ENCODE measurements at places on chromosomes 12 and 14. TPM values are rescaled to one million over a fixed set of nuclear protein-coding genes. Genes with fewer than 3 reads are reported as not detected.

DNA sequence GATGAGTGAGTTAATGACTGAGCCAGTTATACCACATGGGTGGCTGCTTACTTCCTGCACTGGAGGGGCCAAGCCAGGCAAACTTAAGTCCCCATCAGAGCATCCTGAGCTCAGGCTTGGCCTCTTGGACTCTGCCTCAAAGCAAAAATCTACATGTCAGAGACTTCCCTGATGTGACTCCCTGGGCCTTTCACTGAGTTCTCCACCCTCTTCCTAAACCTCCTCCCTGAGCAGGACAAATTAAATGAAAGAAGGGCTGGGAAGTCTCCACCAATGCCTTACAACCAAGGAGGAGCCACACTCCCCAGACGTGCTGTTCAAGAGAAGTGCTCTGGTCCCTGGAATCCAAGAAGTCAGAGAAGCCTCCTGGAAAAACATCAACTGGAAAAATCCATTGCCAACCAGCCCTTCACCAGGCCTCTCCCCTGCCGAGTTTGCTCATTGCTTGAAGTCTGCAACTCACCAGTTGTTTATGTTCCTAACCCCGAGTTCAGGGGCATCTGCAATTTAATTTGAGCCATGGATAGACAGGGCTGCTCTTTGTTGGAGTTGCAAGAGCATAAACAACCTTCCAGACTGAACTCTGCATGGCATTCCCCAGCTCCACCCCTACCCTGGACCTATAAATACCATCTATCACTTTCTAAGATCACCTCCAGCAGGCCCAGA, 160.5 kb downstream of the ANO2 start:
- no peaks in the 10 kb centered on the region for H3K27me3 ChIP-seq
- no peaks in the 10 kb centered on the region for H3K36me3 ChIP-seq
- H3K27ac ChIP-seq, result no peak overlapping the region

Gene IFI27L1
- 3.9 TPM for total RNA-seq

Gene KLRD1
- total RNA-seq, result 0.03 TPM

DNA sequence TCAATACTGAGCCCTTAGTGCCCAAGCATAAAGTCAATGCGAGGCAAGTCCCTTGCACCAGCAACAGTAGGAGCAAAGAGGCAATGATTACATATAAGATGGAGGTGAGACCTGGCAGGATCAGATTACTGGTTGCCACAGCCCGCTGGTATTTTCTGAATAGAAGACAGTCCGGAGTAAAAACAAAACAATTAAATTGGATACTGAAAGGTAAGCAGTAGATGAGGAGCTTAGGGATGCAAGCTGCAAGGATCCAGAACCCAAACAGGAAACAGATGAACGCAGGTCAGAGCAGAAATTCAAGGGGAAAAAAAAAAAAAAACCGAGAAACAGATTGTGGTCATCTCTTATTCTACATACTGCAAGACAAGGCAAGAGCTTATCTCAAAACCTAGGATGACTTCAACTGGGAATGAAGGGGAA, 119.6 kb downstream of the MED13L start:
- H3K27me3 ChIP-seq, result no peaks in the 10 kb centered on the region
- DNase-seq, result peak; percentile 53

- no peak for DNase-seq
- H3K4me1 ChIP-seq, result peaks cover 4% of the 10 kb centered on the region
- no peaks in the 10 kb centered on the region for H3K36me3 ChIP-seq
- H3K27ac ChIP-seq, result no peak overlapping the region
Measured at GRCh38 chr12:108430245-108430644, 84.8 kb upstream of the FICD start.

Gene SLC48A1
- 9.0 TPM for total RNA-seq

DNA sequence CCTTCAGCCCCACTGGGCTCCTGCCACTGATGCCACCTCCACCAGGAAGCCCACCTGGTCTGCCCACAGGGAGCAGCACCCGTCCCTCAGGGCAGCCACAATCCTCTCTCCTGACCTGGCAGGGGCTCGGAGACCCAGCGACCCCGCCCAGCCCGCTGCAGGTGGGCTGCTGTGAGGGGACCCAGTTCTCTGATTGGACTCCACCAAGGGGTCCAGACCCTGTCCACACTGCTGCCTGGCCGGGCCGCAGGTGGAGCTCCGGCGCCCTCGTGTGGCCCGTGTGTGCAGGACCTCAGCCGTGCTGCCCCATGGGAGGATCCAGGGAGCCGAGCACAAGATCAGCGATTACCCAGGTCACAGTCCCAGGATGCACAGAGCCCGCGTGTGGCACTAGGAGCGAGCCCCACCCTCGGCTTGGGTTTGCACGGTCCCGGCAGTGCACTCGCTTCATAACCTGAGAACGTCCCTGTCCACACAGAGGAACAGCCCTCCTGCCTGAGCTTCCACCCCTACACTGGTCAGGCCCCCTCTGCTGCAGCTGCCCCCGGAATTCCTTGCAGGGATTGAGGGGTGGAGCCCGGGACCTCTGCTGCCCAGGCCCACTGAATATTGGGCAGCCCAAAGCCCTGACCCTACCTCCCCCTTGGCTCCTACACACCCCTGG, 35.4 kb upstream of the TMEM179 start:
- no peaks in the 10 kb centered on the region for H3K36me3 ChIP-seq
- H3K4me1 ChIP-seq, result no peaks in the 10 kb centered on the region
- no peak overlapping the region for H3K27ac ChIP-seq

Gene SLC17A8
- not detected for total RNA-seq

- H3K4me1 ChIP-seq, result no peaks in the 10 kb centered on the region
- no peak overlapping the region for H3K4me3 ChIP-seq
- H3K27me3 ChIP-seq, result no peaks in the 10 kb centered on the region
- no peak overlapping the region for H3K27ac ChIP-seq
- no peak for DNase-seq
- peaks cover 4% of the 10 kb centered on the region for H3K36me3 ChIP-seq
Measured at GRCh38 chr12:128180166-128180565, 86.8 kb upstream of the TMEM132C start.

Gene BIN2
- 0.23 TPM for total RNA-seq

Gene POC1B
- 17.5 TPM for total RNA-seq

DNA sequence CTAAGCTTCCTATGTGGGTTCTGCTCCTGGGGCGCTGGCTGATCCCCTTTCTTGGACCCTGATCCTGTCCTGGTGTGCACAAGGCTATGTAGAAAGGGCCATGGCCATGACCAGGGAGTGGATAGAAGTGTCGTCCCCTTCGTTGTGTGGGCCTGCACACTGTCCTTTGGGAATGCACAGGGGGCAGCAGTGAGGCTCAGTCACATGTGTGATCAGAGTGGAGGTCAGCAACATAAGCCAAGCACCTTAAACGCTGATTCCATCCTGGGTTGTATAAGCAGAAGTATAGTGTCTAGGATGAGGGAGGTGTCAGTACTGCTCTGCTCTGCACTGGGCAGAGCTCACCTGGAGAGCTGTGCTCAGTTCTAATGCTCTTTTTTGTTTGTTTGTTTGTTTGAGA, 48.4 kb downstream of the ESRRB start:
- H3K27me3 ChIP-seq, result no peaks in the 10 kb centered on the region
- peak; percentile 46 for DNase-seq
- H3K4me3 ChIP-seq, result no peak overlapping the region

DNA sequence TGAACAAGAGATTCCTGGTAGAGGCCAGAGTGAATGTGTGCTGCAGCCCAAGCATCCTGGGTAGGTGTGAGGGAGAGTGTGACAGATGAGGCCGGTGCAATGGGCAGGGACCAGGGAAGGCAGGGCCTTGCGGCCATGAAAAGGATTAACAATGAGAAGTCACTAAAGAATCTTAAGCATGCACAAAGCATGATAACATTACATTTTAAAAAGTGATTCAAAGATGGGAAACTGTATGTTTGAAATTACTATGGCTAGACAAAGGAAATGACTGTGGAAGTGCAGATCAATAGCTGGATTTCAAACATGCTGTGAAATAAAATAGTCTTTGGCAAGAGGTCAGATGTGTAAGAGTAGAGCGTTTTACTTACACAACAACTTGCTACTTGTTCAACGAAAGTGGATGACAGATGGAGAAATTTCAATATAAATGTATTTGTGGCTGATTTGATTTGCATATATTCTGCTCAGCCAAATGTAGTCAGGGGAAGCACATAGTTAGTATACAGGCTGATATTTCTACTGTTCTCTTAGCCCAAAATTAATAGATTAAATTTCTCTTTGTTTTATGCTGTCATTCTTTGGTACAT, 175.5 kb downstream of the CCDC59 start:
- no peaks in the 10 kb centered on the region for H3K36me3 ChIP-seq
- H3K27ac ChIP-seq, result no peak overlapping the region

- H3K36me3 ChIP-seq, result no peaks in the 10 kb centered on the region
- H3K27me3 ChIP-seq, result peaks cover 6% of the 10 kb centered on the region
- no peak overlapping the region for H3K4me3 ChIP-seq
- peak; percentile 72 for DNase-seq
- no peak overlapping the region for H3K27ac ChIP-seq
- H3K4me1 ChIP-seq, result peaks cover 36% of the 10 kb centered on the region
Measured at GRCh38 chr12:114636723-114637480, 47.1 kb downstream of the TBX3 start.

Gene DIO2
- total RNA-seq, result 0.17 TPM

DNA sequence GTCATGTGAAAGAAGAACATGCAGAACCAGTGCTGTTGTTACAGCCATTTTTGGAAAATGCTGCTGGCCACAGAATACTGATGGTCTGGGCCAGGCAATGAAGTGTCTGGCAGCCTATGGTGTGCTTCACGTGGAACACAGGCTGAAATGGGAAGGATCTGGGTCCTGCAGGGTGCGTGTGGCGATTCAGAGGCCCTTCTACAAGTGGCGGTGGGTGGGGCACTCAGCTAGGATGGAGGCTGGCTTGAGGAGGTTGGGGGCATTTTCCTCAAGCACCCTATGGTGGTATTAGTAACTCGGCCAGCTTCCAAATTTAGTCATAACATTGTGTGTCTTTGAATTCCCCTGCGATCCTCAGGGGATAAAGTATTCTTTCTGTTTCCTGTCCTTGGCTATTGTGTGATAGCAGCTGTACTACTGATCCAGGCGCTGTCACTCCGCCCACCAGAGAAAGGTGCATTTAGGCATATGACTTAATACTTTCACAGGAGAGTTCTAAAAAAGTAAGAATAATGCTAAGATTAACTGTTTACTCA, 9.2 kb upstream of the RAD52 start:
- no peaks in the 10 kb centered on the region for H3K27me3 ChIP-seq
- no peak overlapping the region for H3K27ac ChIP-seq
- DNase-seq, result no peak
- H3K36me3 ChIP-seq, result no peaks in the 10 kb centered on the region

DNA sequence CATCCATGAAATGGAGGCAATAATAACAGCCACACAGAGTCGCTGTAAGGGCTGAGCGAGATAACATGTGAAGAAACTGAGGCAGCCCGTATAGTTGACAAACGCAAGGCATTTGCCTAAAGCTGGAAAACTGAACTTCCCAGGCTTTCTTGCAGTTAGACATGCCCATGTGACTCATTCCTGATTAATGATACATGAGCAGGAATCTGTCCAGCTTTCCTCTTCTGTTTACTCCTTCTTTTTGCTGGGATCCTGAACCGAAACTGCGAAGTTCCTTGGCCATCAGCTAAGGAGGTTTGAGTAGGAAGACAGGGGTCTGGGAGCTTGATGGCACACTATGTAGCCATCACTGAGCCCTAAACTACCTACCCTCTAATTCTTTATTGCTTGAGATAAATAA, 52.2 kb downstream of the ST8SIA1 start:
- H3K4me1 ChIP-seq, result no peaks in the 10 kb centered on the region
- H3K27ac ChIP-seq, result no peak overlapping the region
- H3K27me3 ChIP-seq, result no peaks in the 10 kb centered on the region
- no peak for DNase-seq
- H3K36me3 ChIP-seq, result no peaks in the 10 kb centered on the region

Gene GARIN6
- total RNA-seq, result not detected

DNA sequence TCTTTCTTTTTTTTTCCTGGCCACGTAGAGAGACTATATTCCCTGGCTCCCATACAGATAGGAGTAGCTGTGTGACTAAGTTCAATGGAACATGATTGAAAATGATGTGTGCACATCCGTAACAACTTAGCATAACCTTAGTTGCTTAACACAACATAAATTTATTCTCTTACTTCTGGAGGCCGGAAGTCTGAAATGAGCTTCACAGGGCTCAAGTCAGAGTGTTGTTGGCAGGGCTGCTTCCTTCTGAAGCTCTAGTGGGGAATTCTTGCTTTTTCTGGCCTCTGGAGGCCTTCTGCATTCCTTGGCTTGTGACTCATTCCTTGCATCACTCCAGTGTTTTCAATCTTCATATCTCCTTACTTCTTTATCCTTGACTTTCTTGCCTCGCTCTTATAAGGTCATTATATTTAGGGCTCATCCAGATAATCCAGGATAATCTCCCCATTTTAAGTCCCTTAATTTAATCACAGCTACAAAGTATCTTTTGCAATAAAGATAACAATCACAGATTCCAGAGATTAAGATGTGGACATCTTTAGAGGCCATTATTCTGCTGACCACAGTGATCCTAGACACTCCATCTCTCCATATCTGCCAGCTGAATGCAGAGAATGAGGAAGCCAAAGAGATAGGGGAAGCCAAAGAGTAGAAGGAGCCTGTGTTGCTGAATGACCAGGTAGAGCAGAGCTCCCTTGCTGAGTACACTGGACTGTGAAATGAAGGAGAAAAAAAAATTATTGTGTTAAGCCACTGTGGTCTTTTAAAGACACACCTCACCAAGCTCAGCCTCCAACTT, 21.0 kb upstream of the SNX6 start:
- no peak for DNase-seq
- no peaks in the 10 kb centered on the region for H3K27me3 ChIP-seq
- no peaks in the 10 kb centered on the region for H3K36me3 ChIP-seq
- no peak overlapping the region for H3K4me3 ChIP-seq
- H3K27ac ChIP-seq, result no peak overlapping the region
- no peaks in the 10 kb centered on the region for H3K4me1 ChIP-seq

DNA sequence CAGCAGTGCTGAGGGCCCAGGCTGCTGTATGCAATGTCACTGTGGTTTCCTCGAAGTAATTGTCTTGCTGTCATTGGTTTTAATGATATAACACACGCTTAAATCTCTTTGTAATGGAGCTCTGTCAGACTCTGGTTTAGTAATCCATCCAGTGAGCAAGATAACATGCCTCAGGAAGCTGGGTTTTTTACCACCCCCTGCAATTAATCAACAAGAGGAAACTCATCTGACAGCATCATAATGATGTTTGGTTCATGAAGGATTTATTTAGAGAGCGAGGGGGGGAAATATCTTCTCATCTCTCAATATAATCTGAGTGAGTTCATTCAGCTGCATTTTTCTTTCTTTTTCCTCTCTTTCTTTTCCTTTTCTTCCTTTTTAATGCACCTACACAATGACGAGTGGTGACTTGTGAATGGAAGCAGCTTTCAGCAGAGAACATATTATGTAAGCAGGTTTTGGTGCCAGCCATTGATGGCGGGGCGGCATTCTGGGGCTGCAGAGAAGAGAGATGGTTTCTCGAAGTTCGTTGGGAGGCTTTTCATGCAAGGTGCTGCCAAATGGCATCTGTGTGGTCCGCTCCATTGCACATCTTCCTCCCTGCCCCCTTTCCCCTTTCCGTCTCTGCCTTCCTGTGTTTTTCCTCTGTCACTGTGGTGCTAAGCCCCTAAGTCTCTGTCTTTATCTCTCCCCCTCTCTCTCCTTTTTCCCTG, 6.7 kb downstream of the RPH3A start:
- no peak for DNase-seq
- H3K27ac ChIP-seq, result no peak overlapping the region
- H3K36me3 ChIP-seq, result no peaks in the 10 kb centered on the region
- H3K4me3 ChIP-seq, result no peak overlapping the region
- peaks cover 17% of the 10 kb centered on the region for H3K4me1 ChIP-seq
- 0 out of 2 replicates have a peak, but pooled peaks cover 4% of the 10 kb centered on the region for H3K27me3 ChIP-seq

Data from GM23338 (cell line).